8988T (cell line): ENCODE measurements at places on chromosomes 1 and 21.

DNA sequence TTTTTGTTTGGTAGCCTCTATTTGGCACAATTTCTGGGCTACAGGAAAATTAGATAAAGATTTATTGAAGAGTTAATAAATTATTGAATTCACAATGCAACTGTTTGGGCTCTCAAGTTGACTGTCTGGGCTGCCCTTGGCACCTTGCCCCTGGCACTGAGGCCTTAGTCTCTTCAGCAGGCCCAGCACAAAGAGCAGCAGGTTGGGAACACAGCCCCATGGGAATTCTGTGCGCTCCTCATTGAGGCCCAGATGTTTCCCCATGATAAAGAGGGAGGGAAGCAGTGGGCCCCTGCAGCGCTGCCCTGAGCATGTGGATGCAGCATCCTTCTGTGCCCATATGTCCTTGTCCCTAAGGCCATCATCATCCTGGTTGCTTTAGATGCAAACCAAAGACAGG lies 2.9 kb downstream of the CRNN start:
- DNase-seq: no peak

GRCh38 chr1:2882966-2883696 lies 81.6 kb upstream of the TTC34 start:
- DNase-seq: no peak

- DNase-seq: no peak
Measured at GRCh38 chr1:245952383-245953026, 554.6 kb downstream of the SMYD3 start.

GRCh38 chr1:111598544-111598943 lies 21.0 kb upstream of the RAP1A start:
- DNase-seq: no peak
